Stimulated activated CD8-positive, alpha-beta memory T cell treated with anti-CD3 and anti-CD28 coated beads, Interleukin-7, amount 100 ng/mL, for 1 hour (primary cell): ENCODE measurements at places on chromosomes 2 and 18.

DNA sequence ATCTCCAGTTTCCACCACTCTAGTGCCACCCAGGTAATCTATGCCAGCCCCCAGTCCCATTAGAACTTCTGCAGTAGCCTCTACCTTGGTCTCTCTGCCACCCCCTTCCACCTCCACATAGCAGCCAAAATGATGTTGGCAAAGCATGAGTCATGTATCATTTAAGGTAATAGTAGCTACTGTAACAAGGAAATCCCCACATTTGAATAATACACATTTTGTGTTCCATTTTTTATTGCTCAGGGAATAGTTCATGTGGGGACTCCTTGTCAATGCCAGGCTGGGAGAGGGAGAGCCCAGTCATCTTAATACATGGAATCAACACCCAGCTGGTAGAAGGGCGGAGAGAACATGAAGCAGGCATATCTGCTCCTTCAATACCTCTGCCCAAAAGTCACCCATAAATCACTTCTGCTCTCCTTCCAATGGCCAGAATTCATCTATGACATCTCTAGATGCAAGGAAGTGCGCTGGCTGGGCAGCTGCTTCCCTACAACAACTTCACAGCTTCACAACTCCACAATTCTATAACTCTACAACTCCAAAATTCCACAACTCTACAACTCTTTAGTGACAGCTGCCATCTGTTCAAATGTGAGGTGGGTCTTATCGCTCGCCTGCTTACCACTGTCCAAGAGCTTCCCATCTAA lies 70.6 kb upstream of the GLS start:
- DNase-seq = no peak

DNA sequence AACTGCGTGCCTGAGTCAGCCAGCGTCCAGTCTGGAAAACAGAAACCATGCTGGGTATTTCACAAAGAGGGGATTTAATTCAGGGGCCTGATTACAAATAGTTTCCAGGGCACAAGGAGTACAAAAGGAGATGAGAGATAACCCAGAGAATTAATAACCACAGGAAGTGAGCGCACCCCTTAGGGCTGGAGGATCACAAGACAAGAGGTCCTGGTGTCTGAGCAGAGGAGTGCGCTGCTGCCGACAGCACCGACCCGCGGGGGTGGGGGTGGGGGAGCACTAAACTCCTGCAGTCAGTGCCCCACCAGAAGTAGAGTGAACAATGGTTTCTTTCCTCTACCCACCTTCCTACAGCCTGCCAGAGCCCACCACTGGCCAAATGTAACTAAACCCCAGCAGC lies 20.8 kb upstream of the MAL start:
- no peak for DNase-seq

GRCh38 chr2:119156891-119157773 lies 1.4 kb downstream of the C1QL2 start:
- no peak for DNase-seq

DNA sequence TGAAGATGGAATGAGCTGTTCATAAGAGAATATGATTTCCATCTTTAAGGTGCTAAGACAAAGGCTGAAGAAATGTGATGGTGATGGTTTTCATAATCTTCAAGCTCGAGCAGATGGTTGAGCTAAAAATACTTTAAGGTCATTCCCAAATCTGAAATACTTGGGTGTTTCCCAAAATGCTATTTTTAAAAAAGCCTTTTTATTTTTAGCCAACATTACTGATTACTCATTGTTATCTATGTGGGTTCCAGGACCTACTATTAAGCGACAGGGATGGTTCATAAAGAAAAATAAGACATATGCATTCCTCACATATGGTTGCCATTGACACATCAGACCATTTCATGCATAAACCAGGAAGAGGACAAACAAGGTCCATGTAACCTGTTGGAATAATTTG lies 298.5 kb downstream of the PLCL1 start:
- no peak for DNase-seq

DNA sequence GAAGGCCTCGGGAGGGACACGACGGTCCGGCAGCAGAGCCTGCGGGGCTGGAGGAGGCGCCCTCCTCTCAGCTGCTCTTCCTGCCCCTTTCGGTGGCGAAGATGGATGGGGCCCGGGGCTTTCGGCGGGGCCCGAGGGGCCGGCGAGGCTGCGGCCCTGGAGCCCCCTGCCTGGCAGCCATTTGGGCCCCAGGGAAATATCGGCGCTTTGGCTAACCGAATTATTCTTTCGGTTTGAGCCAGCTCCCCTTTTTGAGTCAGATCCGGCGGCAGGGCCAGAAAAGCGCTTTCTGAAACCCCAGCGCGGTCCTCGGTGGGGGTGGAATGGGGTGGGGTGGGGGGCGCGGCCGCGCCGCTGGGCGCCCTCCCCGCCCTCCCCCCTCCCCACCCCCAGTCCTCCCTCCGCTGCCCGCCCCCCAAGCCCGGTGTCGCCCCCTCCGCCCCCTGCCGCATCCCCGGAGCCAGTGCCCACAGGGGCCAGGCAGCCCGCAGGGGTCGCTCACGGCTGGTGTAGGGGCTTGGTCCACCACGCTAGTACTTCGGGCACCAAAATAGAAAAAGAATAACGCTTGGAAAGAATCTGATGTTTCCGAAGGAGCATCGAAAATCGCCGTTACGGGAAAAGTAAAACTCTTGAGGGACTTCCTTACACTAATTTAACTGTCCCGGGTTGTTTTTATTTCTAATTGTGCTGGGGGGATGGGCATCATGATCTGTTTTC lies 9.1 kb upstream of the ARID5A start:
- no peak for DNase-seq

GRCh38 chr18:23314672-23315071 lies 138.4 kb upstream of the RIOK3 start:
- DNase-seq = no peak

- DNase-seq = no peak
Observed at GRCh38 chr18:56995579-56996188, 151.2 kb upstream of the BOD1L2 start.

GRCh38 chr2:240916571-240917008 lies 10.5 kb downstream of the CROCC2 start:
- no peak for DNase-seq

- DNase-seq = no peak
Observed at GRCh38 chr2:173520918-173521317, 166.2 kb downstream of the CDCA7 start.

GRCh38 chr2:233124421-233125080 lies 64.4 kb downstream of the INPP5D start:
- DNase-seq = no peak

DNA sequence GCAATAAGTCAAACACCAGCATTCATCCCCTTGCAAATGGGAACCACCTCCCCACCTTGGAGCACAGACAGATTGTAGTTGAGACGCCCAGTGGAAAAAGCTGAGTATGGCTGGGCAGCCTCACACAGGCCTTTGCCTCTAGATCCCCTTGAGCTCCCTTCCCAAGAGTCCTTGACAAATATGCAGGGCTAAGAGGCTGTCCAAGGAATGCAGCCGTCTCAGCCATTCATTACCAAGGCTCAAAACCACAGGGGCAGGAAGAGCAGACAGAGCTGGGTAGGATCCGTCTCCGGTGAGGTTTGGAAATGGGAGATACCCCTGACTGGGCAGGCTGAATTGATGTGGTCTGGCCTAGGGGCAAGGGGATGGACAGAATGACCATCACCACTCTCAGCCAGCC lies 557.1 kb downstream of the TNS1 start:
- no peak for DNase-seq

- DNase-seq = no peak
Observed at GRCh38 chr2:231664727-231665126, 43.6 kb upstream of the PTMA start.

GRCh38 chr18:35489913-35490490 lies 7.8 kb downstream of the INO80C start:
- no peak for DNase-seq

DNA sequence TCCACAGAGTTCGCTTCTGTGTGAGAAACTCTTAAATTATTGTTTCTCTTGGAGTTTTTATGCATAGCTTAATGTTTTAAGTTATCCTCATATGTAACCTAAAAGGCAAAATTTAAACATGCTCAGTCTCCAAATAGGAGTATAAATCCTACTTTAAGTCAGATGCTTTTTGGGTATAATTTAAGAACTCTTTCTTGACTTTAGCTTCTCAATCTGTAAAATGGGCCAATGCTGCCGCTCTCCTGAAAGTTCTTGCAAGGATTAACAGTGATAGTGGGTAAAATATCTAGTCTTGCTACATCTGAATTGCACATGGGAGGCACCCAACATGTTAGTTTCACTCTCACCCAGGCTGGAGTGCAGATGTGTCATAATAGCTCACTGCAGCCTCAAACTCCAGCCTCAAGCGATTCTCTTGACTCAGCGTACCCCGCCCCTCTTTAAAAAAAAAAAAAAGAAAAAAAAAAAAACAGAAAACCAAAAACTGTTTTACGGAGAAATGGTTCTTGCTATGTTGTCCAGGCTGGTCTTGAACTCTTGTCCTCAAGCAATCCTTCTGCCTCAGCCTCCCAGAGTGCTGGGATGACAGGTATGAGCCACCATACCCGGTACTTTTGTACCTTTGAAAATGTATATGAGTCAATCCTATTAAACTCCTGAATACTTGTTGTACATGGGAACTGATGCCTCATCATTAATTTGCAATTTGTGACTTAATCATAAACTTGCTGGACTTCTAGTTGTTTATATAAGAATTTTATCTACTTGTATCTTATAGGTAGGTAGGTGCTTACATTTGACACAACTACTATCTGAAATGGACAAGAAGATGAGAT lies 1.8 kb downstream of the FBXO48 start:
- no peak for DNase-seq

DNA sequence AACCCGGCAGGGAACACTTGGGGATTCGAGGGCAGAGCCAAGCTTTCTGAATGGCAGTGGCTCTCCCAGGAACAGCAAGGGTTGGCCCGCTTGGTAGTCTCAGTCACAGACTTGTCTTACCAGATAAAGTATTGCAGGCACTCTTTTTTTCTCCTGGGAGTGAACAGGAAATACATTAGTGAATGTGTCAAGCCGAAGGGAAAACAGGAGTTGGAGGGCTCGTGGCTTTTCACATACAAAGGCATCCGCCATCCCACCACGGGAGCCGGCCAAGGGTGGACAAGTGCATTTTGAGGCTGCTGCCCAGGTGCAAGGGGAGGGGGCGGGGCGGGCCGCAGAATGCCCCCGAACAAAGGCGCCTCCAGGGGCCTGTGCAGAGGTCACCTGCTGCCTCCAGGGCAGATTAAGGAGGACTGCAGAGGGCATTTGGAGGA lies 163.3 kb upstream of the SIX3 start:
- no peak for DNase-seq

DNA sequence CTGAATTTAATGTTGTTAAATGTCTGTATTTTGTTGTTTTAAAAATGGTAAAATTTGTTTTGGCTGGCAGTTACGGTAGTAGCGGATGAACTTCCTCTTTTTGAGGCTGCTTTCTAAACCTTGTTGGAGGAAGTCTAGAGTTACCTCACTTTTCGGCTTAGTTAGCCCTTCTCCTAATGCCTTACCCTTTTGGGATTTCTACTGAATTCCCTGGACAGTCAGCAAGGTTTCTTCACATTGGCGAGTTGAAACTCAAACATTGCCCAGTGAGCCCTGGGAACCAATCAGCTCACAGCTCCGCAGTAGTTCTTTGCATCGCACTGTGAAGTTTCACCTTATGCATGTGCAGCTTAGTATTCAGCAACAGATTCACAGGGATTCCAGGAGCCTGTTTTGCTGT lies 55.2 kb downstream of the TMEM247 start:
- no peak for DNase-seq

- peak; percentile 29 for DNase-seq
Observed at GRCh38 chr18:35949903-35950627, 22.4 kb upstream of the RMP24 start.

DNA sequence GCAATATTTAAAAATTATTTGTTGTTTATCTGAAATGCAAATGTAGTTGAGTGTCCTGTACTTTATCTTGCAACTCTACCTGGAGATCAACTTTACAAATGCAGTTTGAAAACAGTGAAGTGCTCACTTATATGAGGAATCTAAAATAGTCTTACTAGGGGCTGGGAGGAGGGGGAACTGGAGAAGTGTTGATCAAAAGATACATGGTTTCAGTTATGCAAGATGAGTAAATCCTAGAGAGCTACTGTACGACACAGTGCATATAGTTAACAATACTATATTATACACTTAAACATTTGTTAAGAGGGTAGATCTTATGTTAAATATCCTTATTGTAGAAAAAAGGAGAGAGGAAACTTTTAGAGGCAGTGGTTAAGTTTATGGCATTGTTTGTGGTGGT lies 241.9 kb downstream of the BCL11A start:
- no peak for DNase-seq

- DNase-seq = no peak
Observed at GRCh38 chr2:61811821-61812220, 42.0 kb downstream of the FAM161A start.

DNA sequence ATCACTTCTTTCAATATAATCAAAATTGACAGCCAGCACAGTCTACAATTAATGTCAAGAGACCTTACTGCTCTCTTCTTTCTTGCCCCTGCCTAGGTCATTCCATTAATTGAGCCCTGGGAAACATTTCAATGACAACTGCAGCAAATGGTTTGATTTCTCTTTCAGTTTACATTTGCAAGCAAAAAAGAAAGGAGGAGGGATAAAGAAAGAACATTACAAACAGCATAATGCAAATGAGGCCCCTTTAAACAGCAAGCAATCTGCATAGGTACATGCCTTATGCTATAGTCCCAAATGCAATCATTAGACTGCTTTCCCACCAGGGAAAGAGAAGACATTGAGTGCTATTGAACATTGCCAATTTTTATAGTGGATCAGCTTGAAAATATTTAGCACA lies 655.0 kb upstream of the CDH2 start:
- DNase-seq = no peak

DNA sequence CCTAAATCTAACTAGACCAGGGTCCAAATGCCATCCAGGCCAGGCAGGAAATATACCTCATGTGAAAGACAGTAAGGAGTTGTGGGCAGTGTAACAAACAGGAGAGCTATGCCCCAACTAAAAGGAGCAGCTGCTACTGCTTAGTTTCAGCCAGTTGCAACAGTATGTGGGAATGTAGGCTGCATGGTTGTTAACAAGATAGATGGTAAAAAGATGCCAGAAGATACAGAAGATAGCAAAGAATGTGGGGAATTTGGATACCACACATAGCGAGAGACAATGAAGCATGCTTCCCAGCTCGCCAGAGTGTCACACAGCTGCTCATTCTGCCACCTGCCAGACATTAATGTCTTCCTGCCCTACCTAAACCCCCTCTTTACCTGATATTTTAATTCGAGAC lies 39.4 kb upstream of the CYBRD1 start:
- DNase-seq = no peak

- no peak for DNase-seq
Observed at GRCh38 chr2:40225670-40226210, 226.2 kb downstream of the SLC8A1 start.
